Brain (organoid and tissue), 16 donors: ENCODE measurements at places on chromosomes 12 and 14. TPM values are rescaled to one million over a fixed set of nuclear protein-coding genes. Genes with fewer than 3 reads are reported as not detected.

GRCh38 chr14:102610968-102611811 is 18.7 kb downstream of the RCOR1 start:
- DNase-seq: no peak

DNA sequence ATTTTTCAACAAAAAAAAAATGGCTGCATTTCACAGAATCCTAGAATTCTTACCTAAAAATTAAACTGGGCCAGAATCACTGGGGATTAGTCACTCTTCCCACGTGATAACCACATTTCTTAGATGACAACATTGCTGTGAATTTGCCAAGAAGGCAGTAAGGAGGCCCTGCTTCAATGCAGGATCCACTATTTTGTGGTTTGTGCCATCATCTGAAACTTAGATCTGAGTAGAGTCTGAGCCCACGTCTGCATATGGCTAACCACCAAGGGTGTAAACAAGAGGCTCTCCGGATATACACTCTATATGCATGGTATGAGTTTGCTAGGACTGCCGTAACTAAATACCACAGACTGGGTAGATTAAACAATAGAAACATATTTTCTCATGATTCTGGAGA is 24.4 kb upstream of the TBX5 start:
- DNase-seq: no peak

- DNase-seq: no peak
These were observed 1112.7 kb downstream of the LRFN5 start for GRCh38 chr14:42719391-42719790.

- no peak for DNase-seq
These were observed 9.0 kb upstream of the MLEC start for GRCh38 chr12:120677765-120678473.

GRCh38 chr12:121466794-121467637 is 67.1 kb downstream of the RNF34 start:
- peak; percentile 95 for DNase-seq

- no peak for DNase-seq
These were observed 172.8 kb upstream of the LMNTD1 start for GRCh38 chr12:25725931-25726330.

DNA sequence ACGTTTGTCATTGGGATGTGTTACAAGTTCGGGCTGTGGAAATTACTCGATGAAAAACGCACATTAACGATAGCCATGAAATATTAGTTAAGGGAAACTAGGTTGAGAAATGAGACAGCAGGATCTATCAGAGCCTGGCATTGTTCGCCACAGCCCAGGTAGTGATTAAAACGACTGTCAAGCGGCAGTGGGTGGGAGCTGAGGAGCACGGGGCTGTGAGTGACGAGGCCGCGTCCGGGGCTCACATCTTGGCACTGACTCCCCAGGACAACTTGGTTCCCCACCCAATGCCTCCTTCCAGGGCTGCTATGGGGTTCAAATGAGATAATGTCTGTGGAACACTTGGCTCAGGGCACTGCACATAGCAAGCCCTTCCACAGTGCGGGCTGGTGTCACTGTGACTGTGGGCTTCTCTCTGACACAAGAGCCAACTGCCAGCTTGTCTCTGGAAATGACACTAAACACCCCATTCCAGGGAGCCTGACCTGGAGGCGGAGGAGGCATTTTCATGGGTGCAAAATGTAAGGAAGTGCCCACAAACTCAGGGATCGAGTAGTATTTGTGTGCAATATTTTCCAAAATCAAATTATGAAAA is 19.3 kb downstream of the MMAB start:
- no peak for DNase-seq

Gene BCL2L2
- polyA plus RNA-seq: 35.7 TPM

Gene ACADS
- 28.2 TPM for polyA plus RNA-seq

Gene PHLDA1
- 11.5 TPM for polyA plus RNA-seq

Gene GDF3
- polyA plus RNA-seq: not detected

Gene CLBA1
- 15.8 TPM for polyA plus RNA-seq

Gene CFAP73
- polyA plus RNA-seq: not detected
